Posterior cingulate gyrus (tissue), 11 donors: ENCODE measurements at places on chromosomes 13 and 19.

DNA sequence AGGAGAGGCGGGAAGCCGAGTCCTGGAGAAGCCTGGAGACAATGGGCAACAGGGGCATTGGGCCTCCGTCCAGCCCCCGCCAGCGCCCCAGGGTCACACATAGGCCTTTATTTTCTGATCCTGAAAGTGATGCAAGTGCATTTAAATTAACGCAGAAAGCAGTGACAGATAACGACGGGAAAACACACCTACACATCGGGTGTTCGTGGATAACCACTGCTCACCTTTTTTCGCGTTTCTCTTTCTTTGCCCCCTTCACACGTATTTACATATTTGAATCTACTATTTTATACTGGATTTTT, 30.4 kb upstream of the GRTP1 start:
- DNase-seq = no peak

GRCh38 chr13:99971576-99972189, at the start of gene ZIC5:
Gene ZIC5, minus strand, starts transcription at chr13:99971767. Its CDS starts 164 bp downstream, at chr13:99971603.
- DNase-seq = peak; percentile 81

GRCh38 chr19:19740755-19741154, 7.8 kb upstream of the ZNF14 start:
- no peak for DNase-seq

- no peak for DNase-seq
Observed at GRCh38 chr19:29928831-29929230, 13.2 kb upstream of the URI1 start.

- no peak for DNase-seq
Observed at GRCh38 chr13:46160471-46161066, 21.4 kb downstream of the LCP1 start.

DNA sequence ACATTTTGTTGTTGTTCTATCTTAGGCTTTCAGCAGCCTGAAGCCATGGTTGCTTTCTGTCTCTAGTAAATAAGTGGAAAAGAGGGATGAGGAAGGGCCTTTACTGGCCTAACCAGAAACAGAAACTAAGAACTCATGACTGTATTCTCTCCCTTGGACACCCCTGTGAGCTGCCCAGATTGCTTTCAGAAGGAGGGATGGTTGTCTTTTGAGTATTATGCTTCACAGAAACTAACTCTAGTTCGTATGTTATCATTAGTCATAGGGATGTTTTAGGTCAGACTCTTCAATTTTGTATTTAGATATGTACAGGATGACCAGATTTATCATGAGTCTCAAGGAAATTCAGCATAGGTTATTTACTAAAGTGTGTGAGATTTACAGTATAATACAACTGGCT, 17.5 kb downstream of the BORA start:
- no peak for DNase-seq

- DNase-seq = no peak
Observed at GRCh38 chr13:47672245-47673008, 328.6 kb downstream of the SUCLA2 start.

DNA sequence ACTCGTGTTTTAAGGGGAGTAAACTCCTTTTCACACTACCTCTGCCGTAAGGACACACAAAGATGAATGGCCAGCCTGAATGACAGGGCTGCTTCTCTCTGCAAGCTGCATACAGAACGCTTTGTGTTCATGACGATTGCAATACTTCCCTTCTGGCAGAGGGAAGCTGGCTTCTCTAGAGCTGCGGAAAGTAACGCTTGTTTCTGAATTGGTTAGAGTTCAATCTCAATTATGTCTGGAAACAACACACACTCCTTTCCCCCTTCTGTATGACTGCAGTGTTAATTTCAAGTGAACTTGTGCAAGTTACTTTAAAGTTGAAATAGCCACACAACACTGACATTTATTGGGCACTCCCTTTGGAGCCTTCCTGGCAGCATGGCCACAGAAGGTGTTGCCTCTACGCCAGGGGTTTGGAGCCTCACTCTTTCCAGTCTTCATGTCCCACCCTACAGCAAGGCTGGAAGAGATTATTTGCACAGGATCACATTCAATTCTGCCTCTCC, 242.6 kb downstream of the NDFIP2 start:
- DNase-seq = no peak

DNA sequence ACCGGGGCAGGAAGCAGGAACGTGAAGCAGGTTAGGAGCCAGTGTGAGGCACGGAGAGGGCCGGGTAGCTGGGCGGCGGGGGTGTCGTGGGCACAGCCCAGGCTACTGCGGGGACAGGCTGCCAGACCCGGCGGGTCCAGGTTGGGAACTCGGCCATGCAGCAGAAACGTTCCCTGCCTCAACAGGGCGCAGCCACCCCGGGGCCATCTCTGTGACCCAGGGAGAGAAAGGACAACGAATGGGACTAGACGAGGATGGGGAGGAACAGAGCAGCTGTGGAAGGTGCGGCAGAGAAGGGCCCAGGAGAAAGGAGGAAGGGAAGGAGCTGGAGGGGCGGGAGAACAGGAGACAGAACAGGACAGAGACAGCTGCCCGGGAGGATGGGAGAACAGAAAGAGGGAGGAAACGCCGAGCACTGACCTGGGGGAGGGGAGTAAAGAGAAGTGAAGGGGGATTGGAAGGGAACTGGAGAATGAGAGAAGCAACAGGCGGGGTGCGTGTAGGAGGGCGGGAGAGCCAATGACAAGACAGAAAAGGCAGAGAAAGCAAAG, 12.9 kb upstream of the GARIN5A start:
- no peak for DNase-seq

DNA sequence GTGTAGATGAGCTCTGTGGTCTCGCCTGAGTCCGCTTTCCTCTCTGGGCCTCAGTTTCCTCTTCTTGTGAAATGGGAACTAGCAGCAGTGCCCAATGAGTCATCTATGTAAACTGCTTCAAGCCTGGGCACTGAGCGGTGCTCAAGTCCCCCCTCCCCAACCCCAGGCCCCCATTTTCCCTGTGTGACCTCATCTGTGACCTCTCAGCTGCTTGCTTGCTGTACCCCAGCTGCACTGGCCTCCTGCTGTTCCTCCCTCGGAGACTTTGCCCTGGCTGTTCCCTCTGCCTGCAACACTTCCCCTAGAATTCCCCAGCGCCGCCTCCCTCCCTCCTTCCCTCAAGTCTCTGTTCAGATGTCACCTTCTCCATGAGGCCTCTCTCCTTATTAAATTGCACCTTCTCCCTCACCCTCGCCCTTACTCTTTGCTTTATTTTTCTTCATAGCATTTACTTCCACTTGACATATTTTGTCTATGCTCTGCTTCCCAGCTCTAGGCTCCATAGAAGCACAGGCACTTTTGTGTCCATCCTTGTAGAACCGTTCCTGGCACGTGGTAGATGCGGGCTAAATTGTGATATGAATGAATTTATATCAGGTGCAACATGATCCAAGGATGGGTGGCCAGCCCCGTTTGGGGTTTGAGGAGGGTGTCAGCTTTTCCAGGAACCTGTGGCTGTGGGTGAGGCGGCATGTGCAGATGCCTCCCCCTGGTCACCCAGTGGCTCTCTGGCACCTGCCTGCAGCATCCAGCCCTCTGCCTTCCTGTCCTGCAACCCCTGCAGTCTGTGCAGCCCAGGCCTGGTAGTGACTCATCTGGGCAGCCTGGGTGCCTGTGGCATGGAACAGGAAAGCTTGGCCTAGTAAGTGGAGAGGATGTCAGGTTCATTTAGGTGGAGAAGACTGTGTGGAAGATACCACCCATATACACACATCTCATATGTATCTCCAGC, 26.3 kb downstream of the SIPA1L3 start:
- DNase-seq = no peak

DNA sequence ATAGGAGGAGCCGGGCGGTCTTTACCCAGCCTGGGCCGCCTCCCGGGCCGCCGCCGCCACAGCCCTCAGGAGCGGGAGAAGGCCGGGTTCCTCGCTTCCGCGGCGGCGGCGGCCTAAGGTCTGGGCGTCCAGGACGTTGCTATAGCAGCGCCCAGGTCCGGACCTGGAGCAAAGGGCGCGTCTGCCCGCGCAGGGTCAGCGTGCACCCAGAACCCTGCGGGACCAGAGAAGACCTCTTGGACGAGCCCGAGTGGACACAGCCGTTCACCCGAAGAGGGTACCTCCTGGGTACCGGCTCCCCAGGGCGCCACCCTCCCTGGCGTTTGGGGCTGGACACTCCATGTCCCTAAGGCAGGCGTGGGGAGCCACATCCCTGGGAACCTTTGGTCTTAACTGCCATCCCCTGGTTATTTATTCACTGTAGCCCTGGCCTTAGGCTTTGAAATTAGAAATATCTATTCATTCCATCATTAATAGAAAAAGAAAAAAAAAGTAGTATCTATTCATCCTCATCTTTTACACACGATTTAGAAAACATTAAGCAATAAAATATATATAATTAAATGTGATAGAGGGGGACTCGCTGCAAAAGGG, 2.4 kb downstream of the DZIP1 start:
- peak; percentile 50 for DNase-seq

DNA sequence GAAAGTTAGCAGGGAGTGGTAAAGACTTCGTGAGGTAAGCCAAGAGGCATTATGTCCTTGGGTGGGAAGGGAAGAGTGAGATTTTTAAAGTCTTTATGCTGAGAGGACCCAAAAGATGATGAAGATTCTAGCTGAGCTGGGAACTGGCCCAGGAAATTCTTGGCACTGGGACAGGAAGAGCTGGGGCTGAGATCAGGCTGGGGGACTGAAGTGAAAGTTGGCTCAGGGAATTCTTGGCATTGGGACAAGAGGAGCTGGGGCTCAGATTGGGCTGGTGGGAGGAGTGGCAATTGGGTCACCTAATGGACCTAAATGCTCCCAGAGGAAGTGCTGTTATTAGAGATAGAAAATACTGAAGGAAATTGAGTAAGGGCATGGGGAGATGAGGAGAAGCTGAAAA, 8.8 kb downstream of the SCEL start:
- no peak for DNase-seq

DNA sequence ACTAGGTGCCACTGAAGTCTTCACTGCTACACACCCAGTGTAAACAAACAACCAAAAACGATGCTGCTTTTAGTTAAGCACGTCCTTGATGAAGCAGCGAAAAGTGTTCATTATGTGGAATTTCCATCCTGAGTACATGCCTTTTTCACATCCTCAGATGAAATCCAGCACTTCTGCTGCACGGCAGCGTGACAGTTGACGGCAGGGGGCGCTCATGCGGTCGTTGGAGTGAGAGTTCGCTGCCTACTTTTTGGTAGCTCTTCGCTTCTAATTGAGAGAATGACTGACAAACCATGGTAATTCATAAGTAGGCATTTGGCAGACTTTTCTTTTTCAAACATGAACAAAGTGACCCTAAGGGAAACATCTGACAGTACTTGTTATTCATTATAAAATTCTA, 1124.9 kb downstream of the EFNB2 start:
- DNase-seq = peak; percentile 55

DNA sequence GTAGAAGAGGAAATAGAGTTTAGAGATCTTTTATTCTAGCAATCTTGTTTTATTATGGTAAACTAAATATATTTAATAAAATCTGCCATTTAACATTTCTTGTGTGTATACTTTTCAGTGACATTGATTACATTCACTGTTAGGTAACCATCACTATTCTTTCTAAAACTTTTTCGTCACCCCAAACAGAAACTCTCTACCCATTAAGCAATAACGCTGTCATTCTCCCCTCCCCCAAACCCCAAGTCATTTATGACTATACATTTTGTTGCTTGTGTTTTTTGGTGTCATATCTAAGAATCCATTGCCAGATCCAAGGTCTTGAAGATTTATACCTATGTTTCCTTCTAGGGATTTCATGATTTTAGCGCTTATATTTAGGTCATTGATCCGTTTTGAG, 10.6 kb downstream of the URI1 start:
- no peak for DNase-seq

DNA sequence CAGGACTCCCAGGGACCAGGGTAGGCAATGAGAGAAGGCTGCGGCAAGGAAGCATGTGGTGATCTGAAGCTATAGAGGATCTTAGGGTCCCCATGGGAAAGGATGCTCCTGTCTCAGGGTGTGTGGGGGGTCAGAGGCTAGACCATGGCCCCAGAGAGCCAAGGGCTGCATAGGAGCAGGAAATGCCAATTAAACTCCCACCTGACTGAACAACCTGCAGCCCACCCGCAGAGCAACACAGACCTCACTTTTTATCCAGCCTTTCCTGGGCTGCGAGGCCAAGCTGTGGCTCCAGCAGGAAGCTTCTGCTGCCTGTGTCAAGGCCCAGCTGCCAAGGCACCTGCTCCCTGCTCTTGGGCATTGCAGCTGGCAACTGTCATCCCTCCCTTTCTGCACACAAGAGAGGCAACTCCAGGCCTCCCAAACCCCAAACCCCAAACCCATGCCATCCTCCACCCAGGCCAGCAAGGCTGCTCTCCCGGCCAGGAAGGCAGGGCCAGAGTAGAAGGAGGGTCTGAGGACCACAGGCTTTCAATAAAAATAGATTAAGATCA, 290.1 kb downstream of the FOXO1 start:
- DNase-seq = no peak
